ENCODE measurements at places on chromosomes 2 and 18. TPM values are rescaled to one million over a fixed set of nuclear protein-coding genes. Genes with fewer than 3 reads are reported as not detected.

DSC1 gene
- total RNA-seq = 0.25 TPM

CPO gene
- not detected for total RNA-seq

IL36G gene
- not detected for total RNA-seq

MSGN1 gene
- not detected for total RNA-seq

Measured in temporal lobe (tissue), 4 donors.